ENCODE measurements at places on chromosomes 2 and 18.

- no peak for DNase-seq
These were observed 111.3 kb downstream of the TSN start for GRCh38 chr2:121866789-121867188.

DNA sequence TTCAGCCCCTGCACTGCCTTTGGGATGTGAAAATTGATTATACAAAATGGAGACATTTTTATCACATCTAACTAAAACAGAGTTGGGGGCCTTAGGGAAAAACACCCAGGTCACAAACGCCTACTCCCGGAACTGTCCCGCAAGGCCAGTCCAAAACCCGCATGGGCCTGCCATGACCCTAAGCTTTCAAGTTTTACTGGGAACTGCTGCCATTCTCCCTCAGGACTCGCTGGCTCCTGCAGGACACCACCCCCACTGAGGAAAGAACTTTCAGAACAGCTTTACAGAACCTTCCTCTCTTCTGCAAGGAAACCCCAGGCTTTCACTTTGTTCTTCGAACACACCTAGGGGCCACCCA lies 320.4 kb upstream of the HS6ST1 start:
- DNase-seq = no peak

DNA sequence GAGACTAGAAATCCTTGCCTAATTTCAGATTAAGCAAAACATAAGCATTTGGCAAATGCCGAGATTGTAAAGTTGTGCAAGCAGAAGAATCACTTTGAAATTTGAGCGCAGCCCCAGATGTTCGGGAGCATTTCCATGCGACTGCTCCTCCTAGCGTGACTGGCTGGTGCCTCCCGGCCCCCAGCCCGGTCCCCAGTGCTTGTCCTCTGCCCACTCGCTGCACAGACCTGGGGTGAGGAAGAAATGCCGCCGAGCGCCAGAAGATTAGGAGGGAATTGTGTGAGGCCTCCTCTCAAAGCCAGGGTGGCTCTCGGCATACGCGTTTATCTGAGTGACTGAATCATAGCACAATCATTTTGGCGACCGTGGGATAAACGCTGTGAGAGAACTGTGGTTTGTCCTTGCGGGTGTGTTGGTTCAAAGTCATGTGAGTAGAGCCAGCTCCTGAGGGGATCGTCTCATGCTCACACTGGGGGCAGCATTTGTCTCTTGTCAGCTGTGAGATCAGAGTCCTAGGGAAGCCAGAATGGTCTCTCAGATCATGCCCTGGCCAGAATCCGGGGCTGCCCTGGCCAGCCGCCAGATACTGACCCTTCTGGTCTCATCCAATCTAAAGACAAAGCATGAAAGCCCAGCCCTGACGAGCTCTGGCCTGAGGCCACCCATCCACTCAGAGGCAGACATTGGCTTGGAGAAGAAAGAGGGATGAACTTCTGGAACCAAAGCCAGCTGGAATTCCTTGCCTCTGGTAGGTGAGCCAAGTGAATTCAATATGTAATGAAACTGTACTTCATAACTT lies 189.3 kb downstream of the SH3RF3 start:
- DNase-seq = peak; percentile 26

GRCh38 chr18:3595369-3596273 lies 145.6 kb downstream of the TGIF1 start:
- peak; percentile 43 for DNase-seq

DNA sequence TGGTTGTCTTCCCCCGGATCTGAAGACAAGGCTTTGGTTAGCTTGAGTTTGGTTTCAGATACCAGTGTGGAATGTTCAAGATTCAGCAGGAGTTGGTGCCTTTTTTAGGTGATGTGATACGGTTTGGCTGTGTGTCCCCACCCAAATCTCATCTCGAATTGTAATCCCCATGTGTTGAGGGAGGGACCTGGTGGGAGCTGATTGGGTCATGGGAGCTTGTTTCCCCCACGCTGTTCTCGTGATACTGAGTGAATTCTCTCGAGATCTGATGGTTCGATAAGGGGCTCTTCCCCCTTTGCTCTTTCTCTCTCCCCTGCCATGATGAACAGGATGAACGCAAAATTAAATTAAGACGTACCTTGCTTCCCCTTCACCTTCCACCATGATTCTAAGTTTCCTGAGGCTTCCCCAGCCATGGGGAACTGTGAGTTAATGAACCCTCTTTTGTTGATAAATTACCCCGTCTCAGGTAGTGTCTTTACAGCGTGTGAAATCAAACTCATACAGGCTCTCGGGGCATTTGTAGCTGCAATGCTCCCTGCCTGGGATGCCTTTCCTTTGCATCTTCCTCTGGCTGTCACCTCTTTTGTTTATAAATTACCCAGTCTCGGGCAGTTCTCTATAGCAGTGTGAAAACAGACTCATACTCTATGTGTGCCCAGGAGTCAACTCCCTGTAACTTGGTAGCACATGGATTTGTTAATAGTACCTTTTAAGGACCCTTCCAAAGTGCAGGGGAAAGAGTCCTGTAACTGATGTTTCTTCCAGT lies 21.3 kb downstream of the PDCD1 start:
- DNase-seq = no peak

- DNase-seq = no peak
These were observed 7.2 kb upstream of the NEU4 start for GRCh38 chr2:241801611-241802420.

- DNase-seq = no peak
These were observed 265.8 kb downstream of the ALK start for GRCh38 chr2:29655391-29656086.

- DNase-seq = no peak
These were observed 746.1 kb upstream of the DDX18 start for GRCh38 chr2:117068371-117068770.
